ENCODE measurements at places on chromosomes 3 and 15.

GRCh38 chr3:113839551-113839950 is 963 bp downstream of the GRAMD1C start:
- DNase-seq: no peak

- DNase-seq: no peak
Measured at GRCh38 chr15:89007989-89008388, 80.3 kb upstream of the ABHD2 start.

DNA sequence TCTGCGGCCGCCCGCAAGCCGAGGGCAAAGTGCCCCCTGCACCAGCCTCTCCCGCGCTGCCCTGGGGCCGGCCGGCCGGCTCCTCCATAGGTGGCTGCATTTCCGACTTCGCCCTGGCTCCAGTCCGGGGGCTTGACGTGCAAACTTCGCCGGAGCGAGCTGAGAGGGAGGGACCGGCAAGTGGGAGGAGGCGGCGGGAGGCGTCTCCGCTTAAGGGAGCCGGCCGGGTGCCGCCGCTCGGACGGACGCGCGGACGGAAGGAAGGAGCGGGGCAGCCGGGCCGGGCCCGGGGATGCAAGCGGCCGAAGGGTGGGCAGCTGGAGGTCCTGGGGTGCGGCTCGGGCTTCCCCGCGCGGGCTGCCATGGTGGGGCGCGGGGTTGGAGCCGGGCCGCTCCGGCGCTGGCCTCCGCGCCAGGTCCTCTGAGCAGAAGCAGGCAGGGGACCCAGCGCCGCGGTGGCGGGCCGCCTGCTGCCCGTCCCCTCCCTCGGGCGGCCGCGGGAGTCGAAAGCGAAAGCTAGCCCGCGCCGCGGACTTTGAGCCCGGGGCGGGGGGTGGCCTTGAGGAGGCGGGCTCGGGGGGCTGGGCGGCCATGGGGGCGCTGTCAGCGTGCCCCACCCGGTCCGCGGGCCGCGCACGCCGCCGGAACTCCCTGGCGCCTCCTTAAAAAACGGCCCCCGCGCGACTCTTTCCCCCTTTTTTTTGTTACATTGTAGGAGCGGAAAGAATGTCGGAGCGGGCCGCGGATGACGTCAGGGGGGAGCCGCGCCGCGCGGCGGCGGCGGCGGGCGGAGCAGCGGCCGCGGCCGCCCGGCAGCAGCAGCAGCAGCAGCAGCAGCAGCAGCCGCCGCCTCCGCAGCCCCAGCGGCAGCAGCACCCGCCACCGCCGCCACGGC is at the start of gene SCAANT1:
Gene SCAANT1, minus strand, starts transcription at position 511 of the 895 bp plus-strand sequence.
- peak; percentile 89 for DNase-seq

DNA sequence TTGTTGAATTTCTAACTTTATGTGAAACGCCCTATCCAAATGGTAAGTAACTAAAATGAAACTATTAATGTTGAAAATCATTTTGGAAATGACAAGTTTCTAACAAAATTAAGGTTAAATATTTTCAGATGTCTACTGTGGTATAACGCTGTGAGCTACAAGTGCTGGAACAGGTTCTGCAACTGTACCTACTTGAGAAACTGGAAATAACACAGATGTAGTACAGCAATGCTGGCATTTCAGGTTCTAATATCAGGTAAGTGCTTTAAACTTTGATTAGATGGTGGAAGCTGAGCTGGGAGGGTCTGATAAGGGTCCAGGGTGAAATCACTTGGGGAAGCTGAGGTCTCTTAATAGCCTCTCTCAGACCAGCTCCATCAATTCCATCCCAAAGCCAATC is 315.1 kb downstream of the STXBP5L start:
- no peak for DNase-seq

- DNase-seq: peak; percentile 16
Measured at GRCh38 chr15:78033864-78034263, 43.6 kb downstream of the TBC1D2B start.

DNA sequence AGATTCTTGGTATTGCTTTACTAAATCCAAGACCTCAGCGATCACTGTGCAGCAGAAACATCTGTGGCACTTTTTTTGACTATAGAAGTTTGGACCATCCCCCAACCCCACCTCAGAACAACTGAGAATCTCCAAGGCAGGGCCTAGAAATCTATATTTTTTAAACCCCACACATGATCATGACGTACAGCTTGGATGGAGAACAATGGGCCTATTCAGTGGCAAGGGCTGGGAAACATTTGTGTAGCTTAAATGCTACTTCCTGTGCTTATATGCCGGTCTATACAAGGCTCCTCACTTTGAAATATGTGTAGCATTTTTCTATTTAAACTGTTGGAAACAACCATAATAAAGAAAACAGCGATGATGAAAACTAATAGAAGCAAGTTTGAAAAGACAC is 55.1 kb upstream of the SPRED1 start:
- no peak for DNase-seq

GRCh38 chr15:77797270-77797669 is 164.6 kb upstream of the LINGO1 start:
- no peak for DNase-seq

DNA sequence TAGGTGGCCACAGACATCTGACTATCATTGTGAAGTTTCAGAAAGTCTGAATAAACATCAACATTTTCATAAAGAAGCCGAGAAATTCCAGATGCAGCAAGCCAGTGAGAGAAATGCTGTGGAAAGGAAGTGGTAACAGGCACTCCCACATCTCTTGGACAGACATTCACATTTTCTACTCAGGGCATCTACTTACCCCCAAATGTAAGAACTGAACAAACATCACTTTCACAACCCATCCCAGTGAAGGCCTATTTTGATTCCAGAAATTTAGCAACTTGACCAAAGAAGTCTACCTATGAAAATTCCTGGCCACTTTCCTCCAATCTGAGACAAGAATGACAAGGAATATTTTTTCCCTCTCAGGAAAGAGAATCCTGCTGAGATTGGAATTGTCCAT is 224.8 kb upstream of the DCBLD2 start:
- no peak for DNase-seq

- no peak for DNase-seq
Measured at GRCh38 chr15:60595665-60596064, 116.7 kb upstream of the ICE2 start.

DNA sequence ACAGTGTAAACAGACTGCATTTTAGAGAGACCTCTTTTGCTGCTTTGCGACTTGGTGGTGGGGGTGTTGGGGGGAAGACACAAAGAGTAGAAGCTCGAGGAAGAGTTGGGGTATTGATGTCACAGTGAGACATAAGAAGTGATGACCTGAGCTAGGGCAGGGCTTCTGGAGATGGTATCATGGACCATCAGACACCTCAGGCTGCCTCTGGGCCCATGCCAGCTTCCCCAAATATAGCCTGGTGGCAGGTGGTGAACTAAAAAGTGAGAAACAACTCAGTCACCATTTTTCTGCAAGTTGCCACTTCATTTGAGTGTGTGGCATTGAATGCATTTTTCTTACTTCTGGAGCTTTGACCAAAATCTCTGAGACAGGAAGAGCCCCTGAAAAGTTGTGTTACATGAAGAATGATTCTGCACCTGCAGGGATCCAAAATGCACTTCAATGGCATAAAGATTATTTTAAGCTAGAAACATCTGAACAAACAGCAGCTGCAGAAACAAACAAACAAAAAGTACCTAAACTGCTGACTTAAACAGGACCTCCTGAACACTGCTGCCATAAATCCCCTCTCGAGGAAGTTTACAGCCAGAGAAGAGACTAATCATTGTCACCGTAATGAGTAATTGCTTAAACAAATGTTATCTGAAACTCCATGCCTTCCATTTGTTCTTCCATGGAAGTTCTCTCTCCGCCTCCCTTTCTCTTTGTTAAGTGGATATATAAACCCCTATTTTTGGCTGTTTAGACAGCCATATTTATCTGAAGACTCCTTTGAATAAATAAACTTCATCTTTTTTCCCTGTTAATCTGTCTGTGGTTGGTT is 15.2 kb upstream of the XIRP1 start:
- DNase-seq: no peak

- no peak for DNase-seq
Measured at GRCh38 chr3:17745301-17745700, 2.9 kb upstream of the TBC1D5 start.

DNA sequence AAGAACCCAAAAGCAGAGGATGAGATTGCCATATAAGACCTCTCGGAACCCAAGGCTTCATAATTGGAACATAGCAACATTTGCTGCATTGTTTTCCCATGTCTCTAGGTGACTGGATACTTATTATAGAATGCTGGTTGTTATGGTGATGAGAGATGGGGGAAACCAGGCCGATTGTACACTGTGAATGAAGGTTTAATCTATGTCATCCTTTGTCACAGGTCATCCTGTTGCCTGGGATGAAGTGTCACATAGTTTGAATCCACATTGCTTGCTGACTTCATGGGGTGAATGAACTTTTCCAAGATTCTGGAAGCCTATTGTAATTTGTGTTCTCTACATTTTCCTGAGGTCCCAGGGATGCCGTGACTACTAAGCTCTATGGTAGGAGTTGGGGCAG is 41.8 kb downstream of the CLEC3B start:
- no peak for DNase-seq

DNA sequence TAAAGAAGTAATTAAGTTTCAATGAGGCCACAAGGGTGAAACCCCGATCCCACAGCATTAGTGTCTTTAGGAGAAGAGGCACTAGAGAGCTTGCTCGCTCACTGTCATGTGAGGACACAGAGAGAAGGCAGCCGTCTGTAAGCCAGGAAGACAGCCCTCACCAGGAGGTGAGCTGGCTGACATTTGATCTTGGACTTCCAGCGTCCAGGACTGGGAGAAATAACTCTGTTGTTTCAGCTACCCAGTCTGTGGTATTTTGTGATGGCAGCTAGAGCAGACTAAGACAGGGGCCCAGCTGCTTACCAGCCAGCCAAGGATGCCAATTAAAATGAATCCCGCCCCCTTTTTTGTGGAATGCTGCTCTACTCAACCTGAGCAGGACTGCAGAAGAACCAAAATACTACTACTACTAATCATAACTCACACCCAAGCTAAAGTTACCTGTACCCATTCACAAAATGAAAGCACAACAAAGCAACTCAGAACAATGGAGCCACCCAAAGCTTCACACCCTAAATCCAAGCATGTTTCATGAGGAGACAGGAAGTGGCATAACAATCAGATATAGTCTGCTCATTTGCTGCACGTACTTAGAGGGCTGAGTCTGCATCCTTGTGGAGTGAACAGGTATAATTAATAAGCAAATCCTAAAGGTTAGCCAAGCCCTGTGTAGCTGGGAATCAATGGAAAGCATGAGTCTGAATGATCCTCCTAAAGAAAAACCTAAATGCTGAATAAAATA is 35.6 kb upstream of the RHCG start:
- DNase-seq: no peak

- no peak for DNase-seq
Measured at GRCh38 chr3:38169027-38169317, 3.6 kb downstream of the OXSR1 start.

DNA sequence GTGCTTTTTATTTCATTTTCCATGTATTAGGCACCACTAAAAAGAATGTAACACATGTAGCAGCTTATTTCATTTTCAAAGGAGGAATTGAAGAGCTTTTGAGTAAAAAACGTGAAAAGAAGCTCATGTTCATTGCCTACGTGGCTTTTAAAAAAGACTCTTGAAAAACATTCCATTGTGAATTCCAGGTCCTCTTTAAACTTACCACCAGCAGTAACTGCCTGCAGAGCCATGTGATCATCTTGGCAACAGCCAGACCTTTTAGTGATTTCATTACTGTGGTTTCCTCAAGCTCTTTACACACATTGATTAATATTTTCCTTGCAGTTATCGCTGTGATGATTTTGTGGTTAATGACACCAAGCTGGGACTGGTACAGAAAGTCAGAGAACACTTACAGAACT is 43.8 kb upstream of the FBXL22 start:
- peak; percentile 59 for DNase-seq

GRCh38 chr3:151086484-151087456 is 1.3 kb downstream of the MED12L start:
- DNase-seq: peak; percentile 96

DNA sequence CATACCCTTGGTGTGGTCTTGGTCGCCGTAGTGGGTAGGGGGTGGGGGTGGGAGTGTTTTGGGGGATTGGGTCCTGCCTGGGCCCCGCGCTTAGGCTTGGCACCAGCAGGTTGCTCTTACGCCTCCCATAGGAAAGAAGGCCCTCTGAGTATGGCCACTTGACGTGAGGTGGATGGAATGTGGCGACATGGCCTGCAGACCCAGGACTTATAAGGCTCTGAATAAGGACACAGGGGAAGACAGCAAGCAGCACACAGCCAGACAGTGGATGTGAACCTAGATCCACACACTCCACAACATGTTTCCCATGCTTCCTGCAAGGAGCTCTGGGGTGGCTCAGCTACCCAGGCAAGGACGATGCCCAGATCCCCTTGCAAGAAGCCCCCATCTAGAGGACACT is 12.4 kb downstream of the RBPMS2 start:
- no peak for DNase-seq

DNA sequence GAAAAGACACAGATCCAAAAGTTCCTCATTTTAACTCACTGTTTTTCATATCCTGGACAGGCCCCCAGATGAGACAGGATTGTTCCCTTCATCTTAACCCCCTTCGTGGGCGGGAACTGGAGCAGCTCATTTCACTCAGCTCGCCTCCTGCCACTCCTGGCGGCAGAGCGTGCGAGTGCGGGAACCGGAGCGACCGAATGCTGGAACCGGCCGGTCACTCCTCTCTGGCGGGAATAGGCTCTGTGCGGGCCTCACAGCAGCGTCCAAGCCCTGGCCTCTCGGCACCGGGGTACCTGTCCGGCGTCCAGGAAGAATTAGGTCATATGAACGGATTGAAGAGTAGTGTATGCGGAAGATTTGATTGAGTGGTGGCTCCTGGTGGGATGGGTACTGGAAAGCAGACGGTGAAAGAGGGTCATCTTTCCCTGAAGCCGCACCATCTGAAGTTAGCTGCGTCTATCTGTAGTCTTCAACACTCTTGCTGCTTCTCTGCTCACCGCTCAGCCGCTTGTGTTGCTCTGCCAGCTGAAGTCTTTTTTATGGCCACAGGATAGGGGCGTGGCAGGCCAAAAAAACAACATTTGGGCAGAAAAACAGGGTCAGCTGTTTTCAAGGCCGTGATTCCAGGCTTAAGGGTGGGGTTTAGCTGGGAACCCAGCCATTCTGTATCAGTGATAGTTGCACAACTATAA is 42.3 kb upstream of the FXR1 start:
- peak; percentile 10 for DNase-seq

DNA sequence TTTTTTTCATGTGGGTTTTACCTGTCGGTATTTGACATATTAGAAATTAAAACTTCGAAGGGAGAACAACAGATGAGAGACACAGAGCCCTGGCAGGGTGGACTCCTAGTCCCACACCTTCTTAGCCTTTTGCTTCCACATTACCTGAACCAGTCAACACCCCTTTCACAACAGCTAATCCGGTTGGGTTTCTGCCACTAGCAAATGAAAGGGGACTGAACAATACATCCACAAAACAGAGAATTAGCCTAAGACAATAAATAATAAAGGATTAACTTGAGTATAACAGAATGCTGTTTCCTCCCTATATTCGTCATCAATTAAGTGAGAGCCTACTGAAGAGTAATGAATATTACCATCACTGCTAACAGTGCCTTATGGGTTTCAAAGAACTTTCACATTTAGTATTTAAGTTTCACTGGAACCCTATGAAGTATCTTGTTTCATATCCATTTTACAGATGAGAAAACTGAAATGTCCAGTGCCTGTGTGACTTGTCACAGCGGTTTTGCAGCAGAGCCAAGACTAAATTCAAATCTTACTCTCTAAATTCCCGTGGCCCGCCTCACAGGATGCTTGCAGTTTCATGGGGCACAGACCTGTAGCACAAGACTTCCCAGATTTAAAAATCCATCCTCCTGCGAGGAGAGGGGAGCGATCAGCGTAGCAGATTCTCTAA is 1.0 kb upstream of the RAB8B start:
- DNase-seq: no peak

- no peak for DNase-seq
Measured at GRCh38 chr15:33322091-33322490, 11.3 kb downstream of the RYR3 start.

- DNase-seq: peak; percentile 89
Measured at GRCh38 chr3:53938645-53939044, 47.0 kb upstream of the SELENOK start.

All from brain (organoid and tissue), 16 donors.